ENCODE measurements at places on chromosomes 11 and 22.

- DNase-seq, result no peak
These were observed 118.2 kb downstream of the ABTB2 start for GRCh38 chr11:34239465-34240149.

GRCh38 chr11:16160146-16160545 is 196.2 kb downstream of the SOX6 start:
- no peak for DNase-seq

- no peak for DNase-seq
These were observed 8.8 kb upstream of the PDGFB start for GRCh38 chr22:39253435-39254070.

DNA sequence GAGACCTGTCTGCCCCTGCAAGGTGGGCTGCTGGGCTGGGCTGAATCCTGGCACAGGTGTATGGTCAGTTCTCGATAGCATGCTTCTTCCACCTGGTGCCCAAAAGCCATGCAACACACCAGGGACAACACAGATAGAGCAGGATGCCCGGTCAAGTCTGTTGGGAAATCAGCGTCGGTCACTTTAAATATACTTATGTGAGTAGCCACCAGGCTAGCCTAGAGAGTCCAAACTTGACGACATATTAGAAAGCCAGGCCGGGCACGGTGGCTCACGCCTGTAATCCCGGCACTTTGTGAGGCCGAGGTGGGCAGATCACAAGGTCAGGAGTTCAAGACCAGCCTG is 8.9 kb downstream of the C1QTNF6 start:
- no peak for DNase-seq

GRCh38 chr11:116519499-116519898 is 253.3 kb downstream of the BUD13 start:
- no peak for DNase-seq

DNA sequence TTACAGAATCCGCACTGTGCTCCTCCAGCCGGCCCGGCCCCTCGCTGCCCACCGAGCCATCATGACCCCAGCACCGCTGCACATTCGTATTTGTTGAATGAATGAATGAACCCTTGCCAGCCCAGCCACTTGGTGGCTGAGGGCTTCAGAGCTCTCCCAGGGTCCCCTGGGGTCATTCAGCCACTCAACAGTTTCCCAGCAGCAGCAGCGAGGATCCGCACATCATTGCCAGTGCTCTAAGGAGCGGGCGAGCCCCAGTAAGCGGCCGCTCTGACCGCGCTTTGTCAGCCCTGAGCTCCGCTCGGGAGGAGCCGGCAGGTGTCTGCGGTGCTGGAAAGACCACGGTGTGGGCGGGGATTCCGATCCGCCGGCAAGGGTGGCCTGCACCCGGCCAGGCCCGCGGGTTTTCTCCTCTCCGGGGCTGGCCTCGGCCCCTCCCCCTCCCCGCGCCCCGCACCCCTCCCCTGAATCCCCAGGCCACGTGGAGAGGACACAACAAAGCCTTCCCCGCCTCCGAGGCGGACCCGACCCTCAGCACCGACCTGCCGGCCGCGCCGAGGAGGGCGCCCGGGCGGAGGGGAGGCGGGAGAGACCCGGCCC is 563 bp downstream of the BID start:
- DNase-seq, result no peak
